ENCODE measurements at places on chromosomes 2 and 18.

- no peak for DNase-seq
Observed at GRCh38 chr18:2794159-2794558, 52.6 kb upstream of the EMILIN2 start.

DNA sequence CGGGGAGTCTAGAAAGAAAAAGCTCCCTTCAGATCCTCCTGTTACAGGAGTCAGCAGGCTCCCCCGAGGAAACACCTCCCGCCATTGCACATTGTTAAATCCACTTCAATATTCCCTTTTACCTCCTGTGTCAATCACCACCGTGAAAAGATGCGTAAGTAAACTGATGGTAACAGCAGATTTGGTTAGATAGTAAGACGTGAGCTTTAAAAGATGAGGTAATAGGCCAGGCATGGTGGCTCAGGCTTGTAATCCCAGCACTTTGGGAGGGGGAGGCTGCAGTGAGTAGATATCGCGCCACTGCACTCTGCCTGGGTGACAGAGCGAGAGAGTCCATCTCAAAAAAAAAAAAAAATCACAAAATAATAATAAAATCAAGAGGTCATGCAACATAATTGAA lies 15.2 kb upstream of the NCL start:
- no peak for DNase-seq

DNA sequence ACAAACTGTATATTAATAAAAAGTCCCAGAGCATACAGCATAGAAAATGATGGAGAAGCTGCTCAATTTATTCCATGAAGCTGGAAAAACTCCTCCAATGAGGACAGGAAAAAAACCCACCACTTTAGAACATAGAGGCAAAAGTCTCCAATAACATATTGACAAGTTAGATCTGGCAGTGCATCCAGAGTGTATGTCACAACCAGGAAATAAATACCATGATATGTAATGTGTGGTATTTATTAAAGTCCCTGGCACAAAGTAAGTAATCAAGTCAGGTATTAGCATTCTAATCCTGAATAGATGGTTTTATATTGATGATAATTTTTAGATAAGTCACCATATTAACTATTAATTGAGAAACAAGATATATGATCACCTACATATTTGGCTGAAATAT lies 427.3 kb upstream of the HS6ST1 start:
- DNase-seq: no peak

GRCh38 chr2:135798275-135798705 lies 38.7 kb downstream of the LCT start:
- DNase-seq: no peak

DNA sequence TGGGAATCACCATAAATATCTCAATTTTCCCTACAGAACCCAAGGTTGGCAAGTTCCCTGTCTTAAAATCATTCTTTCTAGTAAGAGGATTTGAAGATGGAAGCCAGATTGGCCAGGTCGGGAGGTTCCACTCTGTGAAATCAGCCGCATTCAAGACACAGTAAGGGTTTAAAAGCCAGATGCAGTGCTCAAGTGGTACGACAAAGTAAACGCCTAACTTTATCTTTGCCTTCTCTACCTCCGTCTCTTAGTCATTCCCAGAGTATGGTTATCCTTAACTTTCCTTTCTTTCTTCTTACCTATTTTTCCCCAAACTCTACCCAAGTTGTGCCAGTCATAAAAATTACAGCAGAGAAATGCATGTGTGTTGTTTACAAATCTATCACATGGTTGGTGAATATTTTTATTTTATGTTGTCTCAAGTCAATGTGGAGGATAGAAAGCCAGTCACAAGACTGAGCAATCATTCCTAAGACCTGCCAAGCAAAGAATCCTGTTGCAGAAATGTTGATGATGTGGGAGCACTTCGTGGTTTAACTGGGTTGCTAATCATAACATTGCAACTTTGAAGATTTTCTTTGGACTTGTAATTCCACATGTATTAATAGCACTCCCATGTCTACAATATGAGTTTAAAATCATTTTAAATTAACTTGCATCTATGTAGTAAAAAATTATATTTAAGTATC lies 62.6 kb downstream of the SLC40A1 start:
- DNase-seq: peak; percentile 32

GRCh38 chr2:1169291-1169949 lies 218.8 kb downstream of the SNTG2 start:
- DNase-seq: no peak

GRCh38 chr2:40760071-40760666 lies 308.3 kb upstream of the SLC8A1 start:
- DNase-seq: peak; percentile 71

DNA sequence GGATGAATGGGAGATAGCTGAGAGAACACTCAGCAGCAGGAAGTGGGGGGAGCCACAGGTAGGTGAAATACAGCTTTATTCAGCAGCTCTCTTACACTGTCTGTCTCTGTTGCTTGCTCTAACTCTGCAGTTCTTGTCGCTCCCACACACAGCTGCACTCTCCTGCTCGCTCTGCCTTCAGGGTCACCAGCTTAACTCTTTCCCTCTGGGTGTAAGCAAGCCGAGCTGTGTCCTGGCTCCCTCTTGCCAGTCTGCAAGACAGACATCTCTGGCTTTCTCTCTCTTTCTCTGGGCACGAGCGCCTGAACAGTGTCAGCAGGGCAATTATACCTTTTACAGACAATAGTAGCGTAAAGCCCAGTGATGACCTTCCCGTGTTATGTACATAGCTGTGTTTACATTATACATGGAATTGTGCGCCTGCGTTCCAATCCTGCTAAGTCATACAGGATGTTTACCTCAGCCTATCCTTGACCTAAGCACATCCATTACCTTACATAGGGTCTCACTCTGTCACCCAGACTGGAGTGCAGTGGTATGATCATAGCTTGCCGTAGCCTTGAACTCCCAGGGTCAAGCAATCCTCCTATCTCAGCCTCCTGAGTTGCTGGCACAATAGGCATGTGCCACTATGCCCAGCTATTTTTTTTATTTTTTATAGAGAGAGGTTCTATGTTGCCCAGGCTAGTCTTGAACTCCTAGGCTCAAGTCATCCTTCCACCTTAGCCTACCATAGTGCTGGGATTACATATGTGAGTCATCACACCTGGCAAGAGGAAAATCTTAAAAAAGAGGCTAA lies 57.8 kb upstream of the CHN1 start:
- no peak for DNase-seq

GRCh38 chr18:66419400-66419799 lies 184.5 kb downstream of the CDH19 start:
- no peak for DNase-seq

DNA sequence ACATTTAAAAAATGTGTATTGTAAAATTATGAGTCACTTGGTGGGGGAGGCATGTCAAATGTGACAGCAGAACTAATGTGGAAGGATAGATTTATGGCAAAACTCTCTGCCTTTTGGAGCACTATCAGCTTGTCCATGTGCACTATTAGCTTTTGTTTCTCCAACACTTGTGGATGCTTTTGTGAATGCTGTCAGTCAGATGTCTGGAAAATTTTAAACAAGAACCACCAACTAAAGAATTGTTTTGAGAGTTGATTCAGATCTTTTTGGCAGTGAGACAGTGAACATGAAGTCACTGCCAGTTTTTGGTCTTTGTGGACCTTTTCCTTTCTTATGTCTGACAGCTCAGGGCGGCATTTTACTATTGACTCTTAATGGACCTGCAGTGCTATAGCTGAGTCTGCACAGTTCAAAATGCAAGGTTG lies 72.4 kb downstream of the KIAA1328 start:
- DNase-seq: peak; percentile 32

GRCh38 chr2:160411167-160411566 lies 82.4 kb downstream of the RBMS1 start:
- peak; percentile 78 for DNase-seq

DNA sequence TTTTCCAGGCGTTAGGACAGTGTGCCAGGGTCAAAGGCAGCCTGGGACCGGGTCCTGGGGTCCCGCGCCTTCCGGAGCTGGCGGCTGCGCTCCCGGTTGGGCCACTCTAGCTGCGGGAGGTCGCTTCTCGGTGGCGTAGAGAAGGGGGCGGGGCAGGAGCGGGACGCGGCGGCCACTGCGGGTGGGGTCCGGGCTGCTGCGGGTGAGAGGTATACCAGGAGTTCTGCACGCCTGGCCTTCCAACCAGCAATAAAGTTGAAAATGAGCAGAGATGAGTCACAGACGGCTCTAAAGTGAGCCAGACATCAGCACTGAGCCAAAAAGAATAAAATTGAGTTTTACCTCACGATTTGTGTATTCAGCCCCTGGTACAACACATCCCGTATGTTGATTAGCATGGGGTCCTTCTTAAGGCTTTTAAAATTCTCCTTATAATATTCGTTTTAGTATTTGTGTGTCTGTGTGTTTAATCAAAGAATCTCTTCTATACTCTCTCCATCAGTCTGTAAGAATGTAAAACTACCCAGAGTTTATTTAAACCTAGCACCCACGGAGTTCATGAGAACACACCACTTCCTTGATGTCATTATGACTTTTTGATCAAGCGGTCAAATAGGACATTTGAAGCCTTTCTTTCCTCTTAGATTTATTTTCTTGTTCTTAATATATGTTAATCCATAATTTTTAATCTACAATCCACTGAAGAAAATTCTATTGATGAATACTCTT lies at the start of gene C1GALT1C1L:
Gene C1GALT1C1L (minus strand): TSS at position 108 of the 729 bp plus-strand sequence. CDS start 107 bp downstream, at position 1.
- peak; percentile 29 for DNase-seq

DNA sequence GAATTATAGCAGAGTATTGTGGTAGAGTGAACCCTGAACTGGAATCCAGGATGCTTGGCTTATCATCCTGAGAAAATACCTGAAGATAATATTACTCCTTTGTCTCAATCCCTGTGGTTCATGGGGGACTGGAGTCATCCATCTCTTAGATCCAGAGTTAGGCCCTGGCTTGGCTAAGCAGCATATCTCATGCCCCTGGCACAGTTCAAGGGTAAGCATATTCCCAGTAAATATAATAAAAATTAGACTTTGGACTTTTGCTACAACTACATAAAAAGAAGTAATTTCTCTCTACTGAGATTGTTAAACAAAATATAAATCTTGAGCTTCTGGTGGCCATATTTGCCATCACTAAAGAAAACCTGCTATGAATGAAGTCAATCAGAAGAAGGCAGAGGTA lies 47.7 kb upstream of the STK39 start:
- no peak for DNase-seq

DNA sequence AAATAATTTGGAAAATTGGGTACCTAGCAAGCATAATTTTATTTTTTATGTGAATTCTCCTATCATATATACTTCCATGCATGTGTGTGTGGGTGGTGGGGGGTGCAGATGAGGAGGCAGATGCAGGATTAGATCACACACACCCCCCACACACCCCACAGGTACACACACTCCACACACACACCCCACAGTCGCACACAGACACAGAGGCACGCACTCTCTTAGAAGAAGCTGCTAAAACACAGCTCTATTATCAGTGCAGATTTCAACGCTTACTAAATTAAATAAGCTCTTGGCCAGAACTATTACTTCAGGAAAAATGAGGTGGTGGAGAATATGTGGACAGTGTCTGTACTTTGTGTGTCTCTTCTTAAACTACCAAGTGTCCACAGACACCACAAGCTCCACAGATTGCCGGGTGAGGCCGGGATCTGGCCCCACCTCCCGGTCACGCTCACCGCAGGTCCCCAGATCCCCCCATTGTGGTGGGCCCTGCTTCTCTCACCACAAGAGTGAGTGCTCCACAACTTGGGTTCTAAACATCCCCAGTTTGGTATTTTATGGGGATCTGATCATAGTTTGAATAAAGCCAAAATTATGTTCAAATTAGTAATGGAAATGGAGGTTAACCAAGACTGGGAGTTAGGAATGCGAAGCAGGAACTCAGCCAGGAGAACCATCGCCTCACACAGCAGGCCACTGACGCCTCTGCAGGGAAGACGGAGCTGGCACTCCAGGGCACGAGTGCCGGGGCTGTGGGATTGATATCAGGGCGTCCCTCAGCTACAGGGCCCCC lies 102.1 kb downstream of the PXDN start:
- no peak for DNase-seq

- no peak for DNase-seq
Observed at GRCh38 chr2:221546505-221547225, 25.4 kb downstream of the EPHA4 start.

DNA sequence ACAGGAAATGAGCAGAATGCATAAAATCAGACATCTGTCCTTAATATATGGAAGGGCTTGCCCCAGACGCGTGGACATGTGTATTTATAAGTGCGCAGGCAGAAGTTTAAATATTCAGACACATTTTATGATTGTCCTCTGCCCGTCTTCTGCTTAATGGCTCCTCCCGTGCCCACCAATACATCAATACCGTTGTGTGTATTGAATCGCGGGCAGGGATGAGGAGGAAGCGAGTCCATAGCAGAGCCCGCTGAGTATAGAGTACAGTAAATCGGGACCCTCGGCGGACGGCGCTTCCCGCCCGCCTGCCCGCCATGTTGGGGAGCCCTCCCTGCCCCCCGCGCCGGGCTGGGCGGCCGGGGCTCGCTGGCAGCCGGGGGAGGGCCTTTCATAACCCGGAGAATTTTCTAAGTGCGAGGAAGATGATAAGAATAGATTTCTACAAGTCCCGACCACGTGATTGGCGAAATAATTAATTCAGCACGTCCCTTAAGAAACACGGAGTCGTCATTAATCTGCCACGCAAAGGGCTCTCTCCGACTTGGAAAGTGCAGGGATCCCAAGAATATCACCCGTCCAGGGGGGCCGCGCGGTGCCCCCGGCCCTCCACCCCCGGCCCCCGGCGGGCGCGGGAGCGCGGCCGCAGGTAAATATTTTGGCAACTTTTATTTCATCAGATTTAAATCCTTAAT lies at the start of gene HOXD3:
Gene HOXD3 (plus strand): TSS at position 501 of the 692 bp plus-strand sequence. CDS start 11,808 bp downstream, outside the sequence.
- DNase-seq: no peak

DNA sequence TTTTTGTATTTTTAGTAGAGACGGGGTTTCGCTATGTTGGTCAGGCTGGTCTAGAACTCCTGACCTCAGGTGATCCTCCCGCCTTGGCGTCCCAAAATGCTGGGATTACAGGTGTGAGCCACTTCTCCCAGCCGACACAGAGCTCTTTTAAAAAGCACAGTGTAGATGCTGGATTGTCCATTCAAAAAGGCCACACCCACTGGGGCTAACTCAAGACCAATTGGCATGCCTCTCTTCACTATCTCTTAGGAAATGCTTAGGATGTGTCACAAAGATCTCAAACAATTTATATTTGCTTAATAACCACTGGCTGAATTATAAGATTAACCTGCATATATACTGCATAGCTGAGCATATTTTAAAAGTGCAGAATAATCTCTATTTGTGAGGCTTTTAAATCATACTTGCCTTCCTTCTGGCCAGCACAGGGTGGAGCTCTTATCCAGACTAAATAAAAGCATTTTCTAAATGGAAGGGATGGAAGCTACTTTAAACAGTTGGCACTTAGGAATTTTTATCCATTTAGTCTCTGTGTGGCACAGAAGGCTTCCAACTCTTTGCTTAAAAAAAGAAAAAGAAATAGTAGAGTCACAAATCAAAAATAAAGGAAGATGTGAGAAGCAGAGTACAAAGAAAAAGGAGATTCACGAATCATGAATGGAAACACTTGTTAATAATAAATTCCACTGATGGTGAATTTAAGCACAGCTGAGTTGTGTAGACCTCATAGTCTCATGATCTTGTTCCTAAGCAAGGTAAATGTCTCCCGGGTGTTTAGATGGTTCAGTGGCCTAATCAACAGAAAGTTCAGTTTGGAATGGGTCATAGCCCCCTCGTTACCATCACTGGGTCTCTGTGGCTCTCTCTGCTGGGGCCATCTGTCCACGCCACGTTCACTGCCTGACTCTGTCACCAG lies 22.4 kb downstream of the CRYGD start:
- DNase-seq: peak; percentile 33

- no peak for DNase-seq
Observed at GRCh38 chr18:50334546-50335152, 40.2 kb upstream of the SKA1 start.

GRCh38 chr2:137929519-137929916 lies 34.8 kb upstream of the HNMT start:
- DNase-seq: no peak

- DNase-seq: peak; percentile 73
Observed at GRCh38 chr2:18500333-18500732, 60.1 kb downstream of the RDH14 start.

Measured in HCEC 1CT (cell line).